Vagina (tissue), 2 donors: ENCODE measurements at places on chromosomes 2 and 18. TPM values are rescaled to one million over a fixed set of nuclear protein-coding genes. Genes with fewer than 3 reads are reported as not detected.

GTF2A1L gene
- 12.8 TPM for total RNA-seq

DNA sequence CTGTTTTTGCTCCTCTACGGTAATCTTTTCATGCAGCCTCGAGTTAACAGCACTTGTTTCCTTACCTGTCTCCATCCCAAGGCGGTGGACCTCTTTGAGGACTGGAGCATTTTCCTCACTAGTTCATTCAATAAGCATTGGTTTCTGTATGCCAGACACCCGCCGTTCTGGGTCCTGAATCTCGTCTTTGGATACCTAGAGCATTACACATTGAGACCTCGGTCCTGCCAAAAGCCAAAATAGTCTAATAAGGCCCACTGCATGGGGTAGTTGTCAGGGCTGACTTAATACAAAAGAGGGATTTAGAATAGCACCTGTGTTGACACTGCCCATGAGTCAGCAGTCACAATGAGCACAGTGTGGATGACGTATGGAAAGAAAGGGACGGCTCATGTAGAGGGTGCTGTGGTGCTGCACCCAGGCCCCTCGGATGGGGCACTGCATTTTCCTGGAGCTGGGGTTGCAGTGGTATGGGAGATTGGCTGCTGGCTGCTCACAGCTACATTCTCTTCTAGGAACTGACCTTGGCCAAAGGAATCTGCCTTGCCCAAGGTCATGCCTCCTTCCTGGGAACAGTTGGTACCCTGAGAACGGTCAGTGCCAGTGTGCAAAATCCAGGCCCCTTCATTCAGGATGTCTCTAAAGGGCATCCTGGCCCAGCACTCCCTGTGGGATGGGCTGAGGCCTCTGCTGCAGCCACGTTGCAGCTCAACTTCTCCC, 126.9 kb upstream of the NCK2 start:
- no peak overlapping the region for H3K27ac ChIP-seq
- H3K4me1 ChIP-seq: no peaks in the 10 kb centered on the region
- H3K36me3 ChIP-seq: no peaks in the 10 kb centered on the region
- no peak overlapping the region for H3K4me3 ChIP-seq

CPLX4 gene
- total RNA-seq: not detected

- H3K36me3 ChIP-seq: no peaks in the 10 kb centered on the region
- peaks cover 8% of the 10 kb centered on the region for H3K4me1 ChIP-seq
- no peak overlapping the region for H3K27ac ChIP-seq
Observed at GRCh38 chr2:144708626-144709025, 188.7 kb upstream of the ZEB2 start.

DNA sequence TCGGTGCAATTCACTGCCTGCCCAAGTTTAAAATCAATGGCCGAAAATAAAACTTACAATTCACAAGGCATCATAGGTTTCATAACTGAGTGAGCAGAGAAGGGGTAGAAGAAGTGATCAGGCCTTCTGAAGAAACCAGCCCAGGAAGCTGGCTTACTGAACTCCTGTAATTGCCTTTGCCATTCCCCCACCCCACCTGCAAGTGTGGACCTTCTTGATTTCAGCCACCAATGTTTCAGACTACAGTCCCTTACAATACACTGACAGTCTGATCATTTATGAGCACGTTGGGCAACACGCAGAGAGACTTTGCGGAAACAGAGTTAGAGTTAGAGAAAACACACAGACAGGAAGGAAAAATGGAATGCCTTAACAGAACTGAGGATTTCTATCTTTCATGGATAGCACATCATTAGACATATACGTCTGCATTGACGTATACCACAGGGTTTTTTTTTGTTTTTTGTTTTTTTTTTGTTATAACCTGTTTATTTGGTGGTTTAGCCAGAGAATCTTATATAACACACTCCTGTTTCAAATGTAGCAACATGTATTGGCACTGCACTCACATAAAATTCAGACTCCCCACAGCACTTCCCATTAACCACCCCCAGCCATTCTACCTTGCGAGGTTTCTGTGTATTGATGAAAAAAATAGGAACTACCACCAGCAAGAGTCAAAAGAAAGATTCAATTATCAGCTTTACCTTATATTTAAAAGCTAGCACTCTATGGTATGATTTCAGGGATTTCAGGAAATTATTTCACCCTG, 126.4 kb downstream of the CACNB4 start:
- no peak overlapping the region for H3K4me3 ChIP-seq
- no peaks in the 10 kb centered on the region for H3K36me3 ChIP-seq
- H3K27ac ChIP-seq: no peak overlapping the region
- H3K4me1 ChIP-seq: peaks cover 7% of the 10 kb centered on the region
